ENCODE measurements at places on chromosomes 6 and 20. TPM values are rescaled to one million over a fixed set of nuclear protein-coding genes. Genes with fewer than 3 reads are reported as not detected.

GSTA2 gene
- total RNA-seq = not detected

C6orf15 gene
- 0.13 TPM for total RNA-seq

PRKN gene
- 0.79 TPM for total RNA-seq

TREM1 gene
- total RNA-seq = 21.1 TPM

- DNase-seq = no peak
Measured at GRCh38 chr6:18485660-18486435, 98.7 kb downstream of the RNF144B start.

DNA sequence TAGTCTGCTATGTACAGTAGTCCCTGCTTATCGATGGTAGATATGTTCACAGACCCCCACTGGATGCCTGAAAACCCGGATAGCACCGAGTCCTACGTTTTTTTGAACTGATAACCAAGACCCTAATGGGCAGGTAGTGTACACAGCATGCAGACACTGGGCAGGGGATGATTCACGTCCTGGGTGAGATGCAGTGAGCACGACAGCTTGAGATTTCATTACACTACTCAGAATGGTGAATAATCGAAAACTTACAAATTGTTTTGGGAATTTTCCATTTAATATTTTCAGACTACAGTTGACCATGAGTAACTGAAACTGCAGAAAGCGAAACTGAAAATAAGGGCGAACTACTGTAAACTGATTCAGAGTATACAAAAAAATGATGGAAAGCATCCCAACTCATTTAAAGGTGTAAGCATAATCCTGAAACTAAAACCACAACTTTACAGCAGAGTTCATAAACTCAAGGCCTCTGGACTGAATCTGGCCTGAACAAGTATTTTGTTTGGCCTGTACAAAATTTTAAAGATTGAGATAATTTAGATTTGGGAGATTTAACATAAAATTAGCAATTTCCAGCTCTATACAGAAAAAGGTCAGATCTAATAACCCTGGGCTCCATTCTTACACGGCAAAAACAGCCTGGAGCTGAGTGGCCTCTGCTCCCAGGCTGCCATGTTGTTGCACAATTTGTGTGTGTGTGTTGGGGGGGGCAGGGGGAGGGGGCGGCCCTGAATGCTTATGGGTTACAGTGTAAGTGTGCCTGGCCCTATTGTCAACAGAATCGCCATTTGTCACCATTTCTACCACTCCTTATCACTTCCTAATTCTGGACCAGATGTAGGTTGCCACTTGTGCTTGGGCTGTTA, 34.9 kb downstream of the RNF24 start:
- peak; percentile 75 for DNase-seq

DNA sequence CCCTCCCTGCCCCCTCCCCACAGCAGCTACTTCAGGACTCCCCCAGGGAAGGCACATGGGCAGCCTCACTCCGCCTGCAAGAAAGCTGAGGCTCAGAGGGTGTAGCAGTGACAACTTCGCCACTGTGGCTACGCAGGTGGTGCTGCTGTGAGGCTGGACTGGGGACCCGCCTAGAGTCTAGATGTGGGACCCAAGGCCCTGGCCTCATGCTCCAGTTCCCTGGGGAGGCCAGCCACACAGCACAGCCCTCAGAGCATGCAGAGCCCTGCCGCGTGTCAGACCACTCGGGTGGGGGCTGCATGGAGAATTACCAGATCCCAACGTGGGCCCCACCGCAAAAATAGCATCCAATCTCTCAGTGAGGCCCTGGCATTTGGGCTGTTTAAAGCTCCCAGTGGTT, 30.8 kb upstream of the VSTM2L start:
- no peak for DNase-seq

- DNase-seq = no peak
Measured at GRCh38 chr6:26071135-26071534, 16.1 kb upstream of the HFE start.

DNA sequence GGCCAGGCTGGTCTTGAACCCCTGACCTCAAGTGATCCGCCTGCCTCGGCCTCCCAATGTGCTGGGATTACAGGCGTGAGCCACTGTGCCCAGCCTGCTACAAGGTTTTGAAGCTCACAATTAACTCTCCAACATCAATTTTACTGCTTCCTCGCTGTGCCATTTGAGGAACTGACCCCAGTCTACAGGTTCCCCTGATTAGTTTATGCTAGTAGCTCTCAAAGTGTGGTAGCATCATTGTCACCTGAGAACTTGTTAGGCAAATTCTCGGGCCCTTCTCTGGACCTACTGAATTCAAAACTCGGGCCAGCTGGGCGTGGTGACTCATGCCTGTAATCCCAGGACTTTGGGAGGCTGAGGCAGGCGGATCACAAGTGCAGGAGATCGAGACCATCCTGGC, 49.4 kb downstream of the MCUR1 start:
- no peak for DNase-seq

DNA sequence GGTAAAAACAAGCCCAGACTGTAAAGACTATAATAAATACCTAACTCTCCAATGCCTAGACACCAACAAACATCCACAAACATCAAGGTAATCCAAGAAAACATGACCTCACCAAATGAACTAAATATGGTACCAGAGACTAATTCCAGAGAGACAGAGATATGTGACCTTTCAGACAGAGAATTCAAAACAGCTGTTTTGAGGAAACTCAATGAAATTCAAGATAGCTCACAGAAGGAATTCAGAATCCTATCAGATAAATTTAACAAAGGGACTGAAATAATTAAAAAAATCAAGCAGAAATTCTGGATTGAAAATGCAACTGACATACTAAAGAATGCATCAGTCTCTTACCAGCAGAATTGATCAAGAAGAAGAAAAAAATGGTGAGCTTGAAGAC, 26.6 kb downstream of the NCOA6 start:
- no peak for DNase-seq

GRCh38 chr20:51184289-51184688, 161.4 kb upstream of the KCNG1 start:
- no peak for DNase-seq

DNA sequence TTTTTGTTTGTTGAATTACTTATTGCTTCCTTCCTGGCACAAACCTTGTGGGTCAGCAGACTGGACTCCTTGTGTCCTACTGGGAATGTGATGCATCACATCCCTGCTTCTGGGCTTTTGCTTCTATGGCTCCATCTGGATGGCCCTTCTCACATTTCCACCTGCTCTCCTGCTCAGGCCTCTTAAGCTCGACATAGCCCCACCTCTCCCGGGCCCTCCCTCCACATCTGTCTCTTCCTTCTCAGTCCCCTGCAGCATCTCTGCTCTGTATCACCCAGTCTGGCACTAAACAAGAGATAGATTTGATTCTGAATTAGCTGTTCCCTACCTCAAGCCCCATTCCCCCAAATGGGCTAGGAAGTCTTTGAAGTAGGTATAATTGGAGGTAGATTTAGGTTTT, 356.8 kb downstream of the DHX35 start:
- no peak for DNase-seq

DNA sequence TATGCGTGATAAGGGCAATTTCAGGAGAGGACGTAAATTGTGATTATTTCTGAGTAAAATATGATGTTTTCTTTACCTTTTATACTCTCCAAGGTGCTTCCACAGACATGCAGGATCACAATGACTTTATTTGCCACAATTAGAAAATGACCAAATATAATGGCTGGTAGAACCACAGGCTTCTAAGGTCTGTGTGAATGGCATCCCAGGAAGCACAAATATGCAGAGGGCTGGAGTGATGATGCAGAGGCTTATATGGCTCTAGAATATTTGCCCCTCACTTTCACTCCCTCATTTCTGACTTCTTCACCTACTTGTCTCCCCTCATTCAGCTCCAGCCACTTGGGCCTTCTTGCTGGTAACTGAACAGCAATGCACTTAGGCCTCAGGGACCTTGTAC, 502.1 kb upstream of the MAP3K7 start:
- no peak for DNase-seq

DNA sequence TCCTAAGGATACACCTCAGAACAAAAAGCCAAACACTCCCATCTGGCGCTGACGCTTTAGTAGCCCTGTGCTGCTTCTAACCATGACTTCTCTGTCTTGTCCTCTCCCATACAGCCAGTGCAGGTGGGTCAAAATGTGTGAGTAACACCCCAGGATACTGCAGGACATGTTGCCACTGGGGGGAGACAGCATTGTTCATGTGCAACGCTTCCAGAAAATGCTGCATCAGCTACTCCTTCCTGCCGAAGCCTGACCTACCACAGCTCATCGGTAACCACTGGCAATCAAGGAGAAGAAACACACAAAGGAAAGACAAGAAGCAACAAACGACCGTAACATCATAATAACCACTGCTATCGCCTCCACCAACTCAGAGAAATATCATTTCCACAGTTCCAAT, 1.4 kb downstream of the DEFB132 start:
- DNase-seq = peak; percentile 30

GRCh38 chr20:30949761-30950160, 307.7 kb upstream of the DEFB115 start:
- DNase-seq = no peak

DNA sequence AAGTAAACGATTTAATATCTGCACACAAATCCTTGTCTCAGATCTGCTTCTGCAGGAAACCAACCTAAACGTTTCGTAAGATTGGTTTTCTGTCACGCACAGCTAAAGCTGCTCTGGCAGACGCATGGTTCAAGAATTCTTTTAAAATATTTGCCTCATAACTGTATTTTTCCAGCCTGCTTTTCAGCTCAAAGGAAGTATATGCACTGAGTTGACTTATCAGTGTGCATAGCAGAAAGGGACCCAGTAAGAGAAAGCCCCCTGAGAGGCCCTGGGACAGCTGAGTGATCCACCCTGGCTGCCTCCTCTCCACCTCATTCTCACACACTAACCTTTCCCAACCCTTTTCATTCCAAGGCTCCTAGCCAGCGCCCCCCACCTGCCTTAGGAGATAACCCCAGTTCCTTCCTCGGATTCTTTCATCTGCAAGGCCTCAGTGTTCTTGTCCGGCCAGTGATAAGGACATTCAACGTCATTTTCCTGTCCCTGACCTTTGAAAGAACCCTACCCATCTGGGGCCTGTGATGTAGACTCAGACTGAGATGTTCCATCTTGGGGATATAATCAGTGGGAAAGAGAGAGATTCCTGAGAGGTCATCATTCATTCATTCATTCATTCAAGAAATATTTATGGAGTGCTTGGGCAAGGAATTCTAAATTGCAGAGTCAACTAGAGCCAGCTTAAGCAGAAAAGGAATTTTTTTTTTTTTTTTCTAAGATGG, 22.4 kb upstream of the SLC9A8 start:
- no peak for DNase-seq

DNA sequence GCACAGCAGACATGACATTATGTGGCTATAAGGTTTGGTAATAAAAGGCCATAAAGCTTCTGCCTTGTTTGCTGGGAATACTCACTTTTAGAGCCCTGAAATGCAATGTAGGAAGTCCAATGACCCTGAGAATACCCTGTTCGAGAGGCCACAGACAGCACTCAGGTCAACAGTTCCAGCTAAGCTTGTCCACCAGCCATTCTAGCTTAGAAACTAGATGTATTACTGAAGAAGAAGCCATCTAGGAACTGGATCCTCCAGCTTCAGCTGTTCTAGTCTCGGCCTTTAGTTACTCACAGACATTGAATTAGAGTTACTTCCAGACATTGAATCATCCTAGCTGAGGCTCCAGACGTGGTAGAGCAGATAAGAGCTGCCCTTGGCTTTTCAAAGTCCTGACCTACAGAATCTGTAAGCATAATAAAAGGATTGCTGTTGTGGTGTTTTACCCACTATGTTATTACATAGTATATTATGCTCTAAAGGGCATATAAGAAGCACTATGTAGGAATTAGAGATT, 84.9 kb downstream of the MMS22L start:
- no peak for DNase-seq

DNA sequence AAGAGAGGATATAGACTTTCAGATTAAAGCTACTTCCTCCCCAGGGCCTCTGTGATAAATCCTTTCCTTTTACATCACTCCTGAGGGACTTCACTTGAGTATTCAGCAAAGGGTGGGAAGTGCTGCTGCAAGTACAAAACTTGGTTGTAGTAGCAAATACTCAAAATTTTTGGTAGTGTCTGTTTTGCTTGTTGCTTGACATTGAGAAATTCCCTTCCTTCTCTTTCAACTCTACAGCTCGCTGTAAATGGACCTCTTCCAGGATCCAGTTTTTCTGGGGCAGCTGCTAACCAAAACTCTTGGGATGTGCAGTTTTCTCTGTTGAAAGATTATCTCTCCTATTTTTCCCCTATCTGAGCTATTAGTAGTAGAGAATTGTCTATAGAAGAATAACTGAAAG, 472.0 kb downstream of the CD109 start:
- DNase-seq = no peak

DNA sequence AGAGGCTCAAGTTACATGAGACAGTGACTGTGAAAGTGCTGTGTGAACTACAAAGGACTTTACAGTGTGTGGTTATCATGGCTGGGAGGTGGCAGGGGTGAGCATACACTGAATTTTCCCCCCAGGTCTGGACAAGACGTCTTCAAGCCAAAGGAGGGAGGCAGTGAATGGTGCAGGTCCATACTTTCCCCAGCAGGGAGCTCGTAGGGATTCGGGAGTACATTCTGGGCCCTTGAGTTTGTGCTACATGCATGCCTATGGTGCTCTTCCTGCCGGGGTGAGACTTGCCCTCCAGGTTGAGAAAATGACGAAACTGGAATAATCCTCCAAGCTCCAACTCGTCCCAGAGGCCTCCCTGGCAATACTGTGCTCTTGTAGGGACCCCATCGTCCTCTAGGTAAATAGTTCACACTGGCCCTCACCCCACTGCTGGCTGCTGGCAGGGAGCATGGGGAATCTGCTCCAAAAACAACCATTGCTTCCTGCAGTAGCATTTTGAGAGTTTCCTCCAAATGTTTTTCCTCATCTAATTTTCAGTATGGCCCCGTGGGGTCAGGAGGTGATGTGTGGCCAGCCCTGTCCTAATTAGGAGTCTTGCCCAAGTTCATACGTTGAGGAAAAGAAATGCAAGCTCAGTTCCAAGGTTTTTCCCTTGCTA, 57.6 kb downstream of the ZNF831 start:
- peak; percentile 2 for DNase-seq

DNA sequence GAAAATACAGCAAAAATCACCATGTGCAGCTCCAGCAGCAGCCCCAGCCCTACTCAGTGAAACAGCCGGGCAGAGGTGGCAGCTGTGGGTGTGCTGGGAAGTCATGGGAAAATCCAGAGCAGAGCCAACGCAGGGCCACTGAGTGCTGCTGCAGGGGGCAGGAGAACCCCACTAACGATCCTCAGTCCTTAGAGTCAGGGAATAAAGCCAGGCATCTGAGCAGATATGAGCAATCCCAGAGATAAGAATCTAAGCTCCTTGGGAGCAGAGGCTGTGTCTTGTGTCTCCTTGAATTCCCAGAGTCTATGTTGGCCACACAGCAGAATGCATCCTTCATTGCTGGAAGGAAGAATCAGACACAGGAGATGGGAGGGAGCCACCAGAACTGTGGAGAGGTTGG, 493.1 kb upstream of the MAP3K7 start:
- no peak for DNase-seq
